ENCODE measurements at places on chromosomes 16 and 17.

- DNase-seq: no peak
These were observed 28.3 kb downstream of the ARSG start for GRCh38 chr17:68319410-68320162.

GRCh38 chr17:63700528-63701455 is 867 bp upstream of the LIMD2 start:
- DNase-seq: peak; percentile 29

GRCh38 chr17:9291912-9292560 is 270.7 kb downstream of the NTN1 start:
- no peak for DNase-seq

DNA sequence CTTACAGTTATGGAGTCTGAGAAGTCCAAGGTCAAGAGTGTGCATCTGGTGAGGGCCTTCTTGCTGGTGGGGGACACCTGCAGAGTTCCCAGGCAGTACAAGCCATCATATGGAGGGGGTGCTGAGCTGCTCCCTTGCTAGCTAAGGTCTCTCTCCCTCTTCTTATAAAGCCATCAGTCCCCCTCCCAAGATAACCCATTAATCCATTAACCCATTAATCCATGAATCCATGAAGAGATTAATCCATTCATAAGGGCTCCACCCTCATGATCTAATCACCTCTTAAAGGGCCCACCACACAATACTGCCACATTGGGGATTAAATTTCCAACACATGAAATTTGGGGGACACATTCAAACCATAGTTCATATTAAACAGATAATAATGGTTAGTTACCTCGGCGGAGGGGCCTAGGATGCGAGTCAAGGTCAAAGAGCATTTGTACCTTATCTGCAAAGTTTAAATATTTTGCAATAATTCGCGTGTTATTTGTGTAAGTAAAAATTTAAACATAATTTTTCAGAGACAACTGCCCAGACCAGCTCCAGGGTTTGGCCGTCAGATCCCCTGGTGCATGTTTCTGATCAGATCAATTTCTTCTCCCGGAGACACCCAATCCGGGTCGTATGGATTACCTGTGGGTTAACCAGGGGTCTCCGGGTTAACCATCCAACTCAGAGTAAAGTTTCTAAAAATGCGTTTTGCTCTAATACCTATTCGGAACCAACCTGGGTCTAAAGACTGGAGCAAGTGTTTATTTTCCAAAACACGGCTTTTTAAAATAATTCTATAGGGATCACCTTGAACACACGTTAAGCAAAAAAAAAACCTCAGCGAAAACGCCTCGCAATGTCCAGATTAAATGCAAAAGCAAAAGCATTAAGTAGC is 740 bp upstream of the POLR3E start:
- DNase-seq: no peak

- no peak for DNase-seq
These were observed 42.2 kb downstream of the LDHD start for GRCh38 chr16:75074304-75074793.

DNA sequence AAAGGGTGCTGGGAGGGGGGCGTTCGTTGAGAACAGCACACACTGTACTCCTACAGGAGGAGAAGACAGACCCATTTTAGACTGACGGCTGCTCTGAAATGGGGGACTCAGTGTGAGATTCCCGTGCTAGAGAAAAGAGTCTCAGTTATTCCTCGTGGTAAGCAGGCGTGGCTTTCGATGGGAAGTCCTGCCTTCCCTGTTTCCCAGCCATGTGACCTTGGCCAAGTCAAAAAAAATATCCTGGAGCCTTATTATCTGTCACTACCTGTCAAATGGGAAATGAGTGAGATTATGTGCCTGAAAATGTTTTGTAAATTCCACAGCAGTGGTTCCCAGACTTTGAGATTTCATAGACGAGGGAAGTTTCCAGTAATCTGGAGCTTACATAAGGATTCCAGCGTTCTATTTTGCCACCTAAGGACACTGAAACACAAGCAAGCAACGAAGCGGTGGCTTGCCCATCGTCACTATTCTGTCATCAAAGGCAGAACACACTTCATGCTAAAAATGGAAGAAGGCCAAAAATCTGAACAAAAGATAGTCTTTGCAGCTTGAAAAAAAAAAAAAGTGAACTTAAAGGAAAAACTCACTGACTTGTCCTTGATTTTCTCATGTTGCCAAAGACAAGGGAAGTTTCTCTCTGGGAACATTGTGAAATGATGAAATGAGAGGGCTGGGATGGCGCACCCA is 253.4 kb upstream of the RPL38 start:
- DNase-seq: no peak

GRCh38 chr17:9845306-9845705 is 19.6 kb downstream of the GLP2R start:
- DNase-seq: no peak

- DNase-seq: no peak
These were observed 10.4 kb downstream of the MYLK3 start for GRCh38 chr16:46737621-46738214.

- DNase-seq: no peak
These were observed 2.0 kb upstream of the YPEL2 start for GRCh38 chr17:59329176-59330052.
